Small intestine (tissue), 16 donors: ENCODE measurements at places on chromosomes 7 and 10. TPM values are rescaled to one million over a fixed set of nuclear protein-coding genes. Genes with fewer than 3 reads are reported as not detected.

DNA sequence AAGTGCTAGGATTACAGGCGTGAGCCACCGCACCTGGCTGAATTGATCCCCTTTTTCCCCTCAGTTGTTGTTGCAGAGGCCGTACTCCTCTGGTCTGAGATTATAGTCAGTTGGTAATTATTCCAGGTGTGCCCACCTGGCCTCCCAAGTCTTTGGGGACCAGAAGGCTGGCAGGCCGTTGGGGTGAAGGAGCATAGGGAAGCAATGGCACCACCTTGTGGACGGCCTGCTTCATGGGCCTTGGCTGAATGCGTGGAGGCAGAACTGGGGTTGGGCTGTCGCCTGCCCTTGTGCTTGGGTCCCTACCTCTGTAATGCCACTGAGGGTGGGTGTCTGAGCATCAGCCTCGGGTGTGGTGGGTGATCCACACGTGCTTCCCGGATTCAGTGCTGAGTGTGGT, 125.7 kb downstream of the RGS10 start:
- peak; percentile 74 for DNase-seq

- no peak for DNase-seq
Measured at GRCh38 chr7:47669901-47670384, 88.0 kb upstream of the TNS3 start.

DNA sequence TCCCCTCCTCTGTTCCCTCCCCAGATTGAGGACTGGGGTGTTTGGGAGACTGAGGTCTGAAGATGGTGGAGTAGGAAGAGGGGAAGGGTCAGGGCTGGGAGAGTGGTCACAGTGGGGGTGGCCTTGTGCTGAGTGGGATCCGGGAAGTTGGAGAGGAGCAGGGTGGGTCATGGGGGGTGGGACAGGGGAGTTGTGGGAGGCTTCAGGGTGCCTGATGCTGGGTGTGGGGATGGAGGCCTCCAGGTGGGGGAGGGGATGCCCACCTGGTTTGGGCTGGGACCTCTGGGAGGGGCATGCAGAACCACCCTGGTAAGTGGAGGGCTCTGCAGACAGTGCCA, 2.6 kb downstream of the ZNF775 start:
- DNase-seq, result no peak

GRCh38 chr7:114548081-114548980, 133.7 kb downstream of the FOXP2 start:
- no peak for DNase-seq

GRCh38 chr10:97888641-97889262, 39.1 kb downstream of the GOLGA7B start:
- peak; percentile 68 for DNase-seq

The ZNF316 gene
- 11.9 TPM for polyA plus RNA-seq

The BICC1 gene
- polyA plus RNA-seq, result not detected
